Activated T-cell treated with anti-CD3 and anti-CD28 coated beads, Interleukin-2, amount 50 U/mL, for 72 hours (primary cell): ENCODE measurements at places on chromosomes 6 and 20. TPM values are rescaled to one million over a fixed set of nuclear protein-coding genes. Genes with fewer than 3 reads are reported as not detected.

SNAP25 gene
- total RNA-seq: 5.6 TPM

CDH22 gene
- total RNA-seq: not detected

FAM83C gene
- not detected for total RNA-seq

SPINT3 gene
- total RNA-seq: not detected

RIMS4 gene
- 0.05 TPM for total RNA-seq

LEMD2 gene
- 93.8 TPM for total RNA-seq

ADGRG6 gene
- 0.74 TPM for total RNA-seq

SLC17A3 gene
- 2.5 TPM for total RNA-seq

GLP1R gene
- 0.77 TPM for total RNA-seq

DLL1 gene
- total RNA-seq: 1.7 TPM

LST1 gene
- 24.6 TPM for total RNA-seq

SLC2A10 gene
- 0.07 TPM for total RNA-seq

VGLL2 gene
- not detected for total RNA-seq

PAK5 gene
- not detected for total RNA-seq

POLR1H gene
- 81.9 TPM for total RNA-seq

CCN5 gene
- not detected for total RNA-seq

NECAB3 gene
- 18.8 TPM for total RNA-seq

METTL24 gene
- total RNA-seq: not detected

OXT gene
- 1.2 TPM for total RNA-seq

ZSCAN31 gene
- total RNA-seq: 1.5 TPM

PRDM1 gene
- 25.2 TPM for total RNA-seq
